Epithelial cell of alveolus of lung (primary cell): ENCODE measurements at places on chromosomes 7 and 10. TPM values are rescaled to one million over a fixed set of nuclear protein-coding genes. Genes with fewer than 3 reads are reported as not detected.

The CCL24 gene
- total RNA-seq, result not detected in 2 replicates

The LRGUK gene
- total RNA-seq, result under 0.01 and 0.48 TPM in 2 replicates

The MNX1 gene
- total RNA-seq, result not detected in 2 replicates

The SAP25 gene
- total RNA-seq, result 1.5 TPM in 1 of 2 replicates, not detected in the other

The ATOH7 gene
- total RNA-seq, result 0.13 and 0.48 TPM in 2 replicates

The PLAC9 gene
- total RNA-seq, result 13.4 and 14.5 TPM in 2 replicates

The CTBP2 gene
- 54.9 and 74.1 TPM in 2 replicates for total RNA-seq
